ENCODE measurements at places on chromosomes 4 and X. TPM values are rescaled to one million over a fixed set of nuclear protein-coding genes. Genes with fewer than 3 reads are reported as not detected.

DNA sequence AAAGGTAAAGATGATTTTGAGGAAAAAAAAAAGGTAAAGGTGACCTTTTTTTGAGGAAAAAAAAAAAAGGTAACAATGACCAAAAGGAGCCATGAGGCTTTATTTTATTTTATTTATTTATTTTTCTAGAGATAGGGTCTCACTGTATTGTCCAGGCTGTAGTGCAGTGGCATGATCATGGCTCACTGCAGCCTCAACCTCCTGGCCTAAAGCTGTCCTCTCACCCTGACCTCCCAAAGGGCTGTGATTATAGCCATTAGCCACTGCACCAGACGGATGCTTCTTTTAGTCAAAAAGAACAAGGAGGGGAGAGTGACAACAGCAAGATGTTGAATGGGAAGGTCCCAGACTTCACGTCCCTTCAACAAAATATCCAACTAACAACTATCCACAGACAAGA is 30.4 kb downstream of the LRIT3 start:
- no peak for DNase-seq

DNA sequence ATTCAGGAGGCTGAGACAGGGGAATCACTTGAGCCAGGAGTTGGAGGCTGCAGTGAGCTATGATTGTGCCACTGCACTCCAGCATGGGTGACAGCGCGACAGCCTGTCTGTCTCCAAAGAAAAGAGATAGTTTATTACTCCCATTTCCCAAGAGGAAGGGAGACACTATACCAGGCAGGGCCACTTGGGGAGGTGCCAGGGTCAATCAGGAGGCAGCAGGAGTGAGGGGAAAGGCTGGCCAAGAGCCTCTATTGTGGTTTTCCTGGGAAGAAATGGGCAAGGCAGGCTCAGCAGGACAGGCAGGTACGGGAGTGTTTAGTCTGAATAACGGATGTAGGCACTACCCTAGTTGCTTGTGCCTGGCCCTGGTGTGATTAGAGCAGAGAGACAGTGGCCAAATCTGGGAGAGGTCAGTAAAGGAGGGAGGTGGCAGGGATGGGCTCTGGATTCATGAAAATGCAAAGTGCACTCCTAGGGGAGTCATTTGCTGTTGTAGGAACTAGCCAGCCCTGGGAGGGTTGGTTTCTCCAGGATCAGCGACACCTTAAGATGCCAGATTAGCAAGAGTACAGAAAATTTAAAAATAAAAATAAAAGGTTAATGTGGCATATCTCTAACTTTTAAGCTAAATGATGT is 20.2 kb upstream of the CDKN2AIP start:
- peak; percentile 44 for DNase-seq

- DNase-seq = no peak
These were observed 187.8 kb downstream of the TEX11 start for GRCh38 chrX:70720721-70721120.

DNA sequence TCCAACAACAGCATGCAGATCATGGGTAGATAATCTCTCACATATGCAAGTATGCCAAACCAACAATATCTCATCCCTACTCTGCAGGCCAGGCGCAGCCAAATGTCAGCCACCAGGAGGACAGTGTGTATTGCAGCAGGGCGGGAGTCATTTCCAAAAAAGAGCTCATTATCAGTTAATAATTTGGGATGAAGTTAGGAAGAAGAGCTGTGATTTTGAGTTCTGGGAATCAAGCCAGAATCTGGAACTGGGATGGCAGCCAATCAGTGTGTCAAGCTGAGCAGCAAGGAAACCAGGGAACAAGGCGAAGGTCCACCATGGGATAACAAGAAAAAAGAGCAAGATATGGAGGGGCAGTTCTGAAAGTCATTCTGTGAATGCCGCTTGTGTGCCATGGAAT is 88.2 kb upstream of the CAMK2D start:
- peak; percentile 5 for DNase-seq

GRCh38 chrX:83510510-83511062 is 2.5 kb downstream of the POU3F4 start:
- no peak for DNase-seq

The GLRA3 gene
- not detected for total RNA-seq

The WDR17 gene
- 3.3 TPM for total RNA-seq
